CD4-positive, alpha-beta T cell treated with Interleukin-21 for 1 hour (primary cell): ENCODE measurements at places on chromosomes 2 and 18.
A peak's percentile ranks its signal among the peaks of the same experiment; 100 is the strongest.

- no peak for DNase-seq
Observed at GRCh38 chr18:5537860-5538259, 5.9 kb downstream of the EPB41L3 start.

DNA sequence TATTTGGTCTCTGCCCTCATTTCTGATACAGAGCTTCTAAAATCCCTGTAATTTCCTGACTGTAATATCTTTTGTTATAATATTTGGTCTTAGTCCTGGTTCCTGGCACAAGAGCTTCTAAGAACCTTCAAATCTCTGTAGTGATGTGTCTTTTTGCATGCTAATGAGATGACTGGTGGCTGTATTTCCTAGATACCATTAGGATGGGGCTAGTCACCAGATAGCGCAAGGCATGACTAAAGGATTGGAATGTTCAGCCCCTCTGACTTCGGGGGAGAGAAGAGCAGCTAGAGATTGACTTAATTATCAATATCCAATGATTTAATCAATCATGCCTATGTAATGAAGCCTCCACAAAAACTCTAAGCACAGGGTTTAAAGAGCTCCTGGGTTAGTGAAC, 620.8 kb upstream of the ACVR2A start:
- DNase-seq: no peak

- DNase-seq: no peak
Observed at GRCh38 chr18:34893239-34893638, 148.0 kb upstream of the MAPRE2 start.

DNA sequence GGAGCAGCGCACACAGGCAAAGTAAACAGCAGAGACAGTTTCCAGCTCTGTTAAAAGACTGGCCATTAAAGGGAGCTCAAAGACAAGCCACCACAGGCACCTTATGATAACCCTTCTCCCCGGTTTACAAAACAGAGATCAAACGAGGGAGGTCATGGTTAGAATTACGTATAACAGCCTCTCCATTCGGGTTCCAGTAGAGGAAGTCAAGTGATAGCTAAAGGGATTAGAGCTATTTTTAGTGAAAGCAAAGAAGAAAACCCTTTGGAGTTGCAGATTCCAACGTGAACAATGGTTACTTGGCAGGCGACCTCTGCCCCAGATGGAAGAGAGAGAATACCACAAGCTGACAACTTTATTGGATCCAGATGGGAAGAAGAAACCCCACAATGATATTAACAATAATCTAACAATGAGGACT, 31.2 kb upstream of the EDAR start:
- DNase-seq: peak; percentile 26
